ENCODE measurements at places on chromosomes 2 and 18.

- no peak for DNase-seq
These were observed 36.3 kb downstream of the PREPL start for GRCh38 chr2:44324971-44325426.

DNA sequence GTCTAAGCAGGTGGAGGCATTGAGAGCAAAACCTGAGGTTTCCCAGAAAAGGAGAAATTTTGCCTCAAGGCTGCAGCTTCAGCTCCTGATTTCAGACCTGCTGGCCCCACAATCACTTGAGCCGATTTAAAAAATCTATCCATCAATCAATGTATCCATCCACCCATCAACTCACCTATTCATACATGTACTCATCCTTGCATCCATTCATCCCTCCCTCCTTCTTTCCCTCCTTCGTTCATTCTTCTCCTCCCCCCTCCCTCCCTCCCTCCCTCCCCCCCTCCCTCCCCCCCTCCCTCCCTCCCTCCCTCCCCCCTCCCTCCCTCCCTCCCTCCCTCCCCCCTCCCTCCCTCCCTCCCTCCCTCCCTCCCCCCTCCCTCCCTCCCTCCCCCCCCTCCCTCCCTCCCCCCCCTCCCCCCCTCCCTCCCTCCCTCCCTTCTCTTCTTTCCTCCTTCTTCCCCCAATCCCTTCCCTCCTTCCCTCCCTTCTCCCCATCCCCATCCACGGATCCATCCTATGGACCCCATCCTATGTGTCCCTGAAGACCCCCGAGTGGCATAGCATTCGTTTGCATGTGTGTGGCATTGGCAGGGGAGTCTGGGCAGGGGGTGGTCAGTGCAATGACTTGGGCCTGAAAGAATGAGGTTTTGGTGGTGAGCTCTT lies 6.1 kb upstream of the PXDN start:
- no peak for DNase-seq

GRCh38 chr18:23894661-23895175 lies 119.8 kb upstream of the TTC39C start:
- no peak for DNase-seq

- DNase-seq, result no peak
These were observed 57.5 kb downstream of the UBE2E3 start for GRCh38 chr2:181037922-181038321.

DNA sequence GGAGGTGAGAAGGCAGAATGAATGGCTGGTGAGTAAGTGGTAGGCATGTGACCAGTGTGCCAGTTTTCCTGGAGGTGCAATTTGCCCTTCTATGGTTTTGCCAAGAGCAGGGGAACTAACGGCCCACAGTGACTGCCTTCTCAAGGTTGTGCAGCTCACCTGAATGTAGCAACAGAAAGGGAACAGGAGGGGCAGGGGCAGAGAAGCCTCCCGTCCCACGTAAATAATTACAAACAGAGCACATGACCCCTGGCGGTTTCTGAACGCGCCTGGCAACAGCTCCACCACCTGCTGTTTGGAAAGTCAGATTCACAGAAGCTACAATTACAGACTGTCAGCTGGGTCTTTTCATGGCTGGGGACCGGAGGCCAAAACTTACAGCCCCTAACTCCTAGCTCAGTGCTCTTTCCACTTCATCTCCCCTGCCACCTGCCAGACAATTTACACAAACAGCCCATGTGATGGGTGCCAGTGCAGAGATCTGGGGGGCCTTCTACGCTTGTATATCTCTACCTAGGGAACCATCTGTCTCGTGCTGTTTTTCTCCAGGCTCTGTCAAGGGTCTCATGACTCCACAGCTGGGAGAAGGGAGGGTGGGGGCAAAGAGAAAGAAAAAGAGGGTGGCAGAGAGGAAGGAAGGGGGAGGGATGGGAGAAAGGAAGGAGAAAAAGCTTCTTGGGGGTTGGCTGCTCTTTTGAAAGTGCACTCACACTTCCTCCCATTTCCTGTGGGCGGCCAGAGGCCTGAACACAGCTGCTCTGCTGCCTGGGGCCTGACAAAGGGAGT lies 69.6 kb downstream of the POLR1A start:
- DNase-seq, result peak; percentile 92

DNA sequence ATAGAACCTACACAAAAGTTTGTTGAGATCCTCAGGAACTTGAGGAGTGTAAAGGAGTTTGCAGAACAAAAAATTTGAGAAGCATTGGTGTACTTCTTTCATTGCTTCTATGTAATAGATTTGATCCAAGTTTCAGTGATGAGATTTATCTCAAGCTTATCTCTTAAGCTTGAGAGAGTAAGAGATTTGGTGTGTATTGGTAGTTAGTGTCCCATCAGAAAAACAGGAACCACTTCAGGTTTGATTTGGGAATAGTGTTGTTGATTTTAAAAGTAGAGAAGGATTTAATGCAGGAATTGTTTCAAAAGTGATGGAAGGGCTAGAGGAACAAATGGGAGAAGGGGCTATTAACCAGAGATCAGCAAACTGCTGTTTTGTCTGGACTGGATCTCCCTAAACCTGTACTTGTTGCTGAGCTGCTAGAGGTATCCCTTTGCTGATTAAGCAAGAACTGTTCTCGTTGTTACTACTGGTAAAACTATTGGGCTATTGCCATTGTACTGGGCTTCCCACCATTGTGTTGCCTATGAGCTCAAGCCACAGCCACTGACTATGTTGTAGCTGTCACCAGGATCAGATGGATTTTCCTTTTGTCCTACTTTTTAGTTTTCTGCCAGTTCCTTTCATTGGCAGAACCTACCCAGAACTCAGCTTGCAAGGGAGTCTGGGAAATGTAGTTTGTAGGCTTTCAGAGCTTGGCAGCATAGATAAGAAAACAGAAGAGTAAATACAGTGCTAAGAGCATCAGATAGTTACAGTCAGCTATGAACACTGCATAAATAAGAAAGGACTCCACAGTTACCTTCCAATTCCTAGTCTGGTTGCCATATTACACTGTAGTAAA lies 39.3 kb downstream of the RAB10 start:
- no peak for DNase-seq

DNA sequence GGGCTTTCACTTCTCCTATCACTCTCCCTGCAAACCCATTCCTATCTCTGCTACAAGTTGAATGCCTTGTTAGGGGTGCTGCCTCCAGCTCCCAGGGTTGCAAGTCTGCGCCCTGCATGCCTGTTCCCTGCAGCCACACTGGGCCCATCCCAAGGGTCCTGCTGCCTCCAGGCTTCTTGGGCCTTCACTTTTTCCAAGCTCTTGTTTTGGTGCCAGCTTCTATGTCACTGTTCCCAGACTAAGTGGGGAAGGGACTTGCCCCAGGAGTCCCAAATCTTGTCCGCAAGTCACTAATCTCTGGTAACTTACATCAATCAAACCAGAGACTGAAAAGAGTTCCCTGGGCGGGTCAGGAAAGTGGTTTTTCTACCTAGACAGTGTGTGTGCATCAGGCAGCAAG lies 65.4 kb downstream of the ZCCHC2 start:
- no peak for DNase-seq

DNA sequence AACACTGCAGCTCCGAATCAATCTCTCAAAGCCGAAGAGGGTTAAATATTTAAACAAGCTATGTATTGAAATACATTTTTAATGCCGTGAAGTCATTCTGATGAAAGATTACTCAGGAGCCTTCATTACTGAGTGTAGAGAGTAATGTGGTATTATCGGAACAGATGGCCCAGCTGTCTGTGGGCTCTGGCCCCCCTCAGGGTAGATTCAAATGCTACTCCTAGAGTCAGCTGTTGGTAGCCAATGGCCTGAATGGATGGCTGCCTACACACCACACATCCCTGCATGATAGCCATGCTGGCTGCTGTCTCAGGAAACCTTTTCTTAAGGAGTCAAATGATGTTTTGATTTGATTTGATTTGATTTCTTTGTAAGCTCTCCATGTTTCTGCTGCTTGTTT lies 732.3 kb upstream of the CELF4 start:
- DNase-seq, result no peak

DNA sequence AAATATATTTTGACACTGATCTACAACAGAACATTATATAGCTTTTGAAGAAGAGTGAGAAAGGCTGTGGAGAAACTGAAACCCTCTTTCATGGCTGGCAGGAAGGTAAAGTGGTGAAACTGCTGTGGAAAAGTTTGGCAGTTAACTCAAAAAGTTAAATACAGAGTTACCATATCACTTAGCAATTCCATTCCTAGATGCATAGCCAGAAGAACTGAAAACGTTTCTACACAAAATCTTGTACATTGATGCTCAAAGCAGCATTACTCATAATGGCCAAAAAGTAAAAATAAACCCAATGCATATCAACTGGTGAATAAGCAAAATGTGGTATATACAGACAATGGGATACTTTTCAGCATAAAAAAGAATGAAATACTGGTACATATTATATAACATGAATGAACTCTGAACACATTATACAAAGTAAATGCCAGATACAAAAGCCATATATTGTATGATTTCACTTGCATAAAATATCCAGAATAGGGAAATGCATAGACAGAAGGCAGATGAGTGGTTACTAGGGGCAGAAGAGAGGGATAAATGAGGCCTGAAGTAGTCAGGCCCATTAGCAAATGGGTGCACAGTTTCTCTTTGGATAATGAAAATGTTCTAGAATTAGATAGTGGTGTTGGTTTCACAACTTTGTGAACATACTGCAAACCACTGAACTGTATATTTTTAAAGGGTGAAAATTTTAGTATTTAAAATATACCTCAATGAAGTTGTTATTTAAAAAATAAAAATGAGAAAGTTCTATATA lies 114.3 kb downstream of the DYM start:
- DNase-seq, result no peak

DNA sequence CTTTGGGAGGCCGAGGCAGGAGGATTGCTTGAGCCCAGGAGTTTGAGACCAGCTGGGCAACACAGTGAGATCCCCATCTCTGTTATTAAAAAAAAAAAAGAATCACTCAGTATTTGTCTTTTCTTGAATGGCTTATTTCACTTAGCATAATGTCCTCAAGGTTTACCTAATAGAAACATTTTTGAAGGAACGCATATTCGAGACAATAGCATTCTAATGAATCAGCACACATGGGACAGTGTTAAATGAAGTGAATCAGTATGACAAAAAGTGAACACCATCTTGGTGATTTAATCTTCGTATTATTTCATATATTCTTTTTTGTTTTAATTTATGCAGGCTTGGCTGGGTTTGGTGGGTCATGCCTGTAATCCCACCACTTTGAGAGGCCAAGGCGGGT lies 44.7 kb downstream of the WIPF1 start:
- DNase-seq, result no peak

- DNase-seq, result peak; percentile 67
These were observed 780 bp downstream of the HTRA2 start for GRCh38 chr2:74530239-74531187.

- no peak for DNase-seq
These were observed 222.5 kb upstream of the SESTD1 start for GRCh38 chr2:179487010-179487731.

- no peak for DNase-seq
These were observed 23.3 kb upstream of the CREB1 start for GRCh38 chr2:207506426-207506825.

DNA sequence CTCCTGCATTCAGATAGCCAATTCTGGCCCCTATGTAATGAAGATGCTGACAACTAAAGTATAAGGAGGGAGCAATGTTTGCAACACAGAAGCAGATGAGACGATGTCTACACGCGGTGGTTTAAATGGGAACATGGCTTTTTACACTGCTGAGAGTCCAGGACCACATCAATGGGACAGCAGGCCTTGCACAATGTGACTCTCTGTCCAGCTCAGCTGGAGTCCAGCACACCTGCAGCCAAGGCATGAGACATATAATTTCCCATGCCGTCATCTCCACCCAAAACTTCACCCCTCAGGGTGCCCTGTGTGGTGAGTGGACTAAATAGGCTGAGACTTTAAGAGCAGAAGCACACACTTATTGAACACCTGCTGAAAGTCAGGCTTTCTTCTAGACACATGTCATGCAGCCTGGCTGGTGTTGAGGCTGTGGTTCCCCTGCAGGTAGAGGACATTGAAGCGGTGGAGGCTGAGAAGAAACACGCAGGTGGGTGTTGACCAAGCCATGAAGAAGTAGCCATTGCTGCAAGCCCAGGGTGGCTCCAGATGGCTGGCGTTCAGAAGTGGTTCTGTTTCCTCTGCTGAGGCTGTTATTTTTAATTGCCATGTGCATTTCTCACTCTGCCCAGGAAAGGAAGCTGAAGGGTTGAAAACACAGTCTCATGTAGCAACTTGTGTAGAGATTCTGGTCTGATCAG lies 345.6 kb downstream of the MYCN start:
- no peak for DNase-seq

- DNase-seq, result no peak
These were observed 175.7 kb downstream of the ETAA1 start for GRCh38 chr2:67572721-67573435.

- no peak for DNase-seq
These were observed 116.0 kb downstream of the ALPK2 start for GRCh38 chr18:58512648-58513588.

GRCh38 chr2:237700512-237701032 lies 73.2 kb downstream of the LRRFIP1 start:
- peak; percentile 88 for DNase-seq

DNA sequence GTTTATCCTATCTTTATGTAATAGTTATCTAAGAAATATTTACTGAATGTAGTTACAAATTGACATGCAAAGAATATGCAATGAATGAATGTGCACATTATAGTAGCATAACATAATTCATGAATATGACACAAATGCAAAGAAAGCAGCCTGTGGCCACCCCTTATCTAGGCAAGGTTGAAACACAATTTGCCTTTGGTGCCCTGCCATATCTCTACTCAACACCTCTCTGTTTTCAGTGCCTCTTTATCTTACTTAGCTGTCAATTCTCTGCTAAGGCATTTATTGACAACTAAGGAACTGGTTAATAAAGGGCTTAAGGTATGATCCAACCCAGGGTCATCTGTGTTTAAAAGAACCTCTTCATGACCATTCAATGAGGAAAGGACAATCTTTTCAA lies 18.9 kb downstream of the REV1 start:
- no peak for DNase-seq

DNA sequence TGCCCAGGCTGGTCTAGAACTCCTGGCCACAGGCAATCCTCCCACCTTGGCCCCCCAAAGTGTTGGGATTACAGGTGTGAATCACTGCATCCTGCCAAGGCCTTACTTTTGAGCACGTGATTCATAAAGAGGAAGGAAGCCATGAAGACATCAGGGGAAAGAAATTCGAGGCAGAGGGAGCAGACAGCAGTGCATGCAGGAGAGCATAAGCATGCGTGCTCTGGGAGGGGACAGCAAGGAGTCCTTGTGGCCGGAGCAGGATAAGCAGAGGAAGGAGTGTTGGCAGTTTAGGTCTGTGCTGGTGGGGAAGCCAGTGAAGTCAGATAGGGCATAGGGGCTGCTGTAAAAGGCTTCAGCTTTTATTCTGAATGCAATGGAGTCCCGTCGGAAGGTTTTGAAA lies 400.5 kb upstream of the RAB12 start:
- DNase-seq, result no peak

- DNase-seq, result no peak
These were observed 77.8 kb upstream of the ZNF397 start for GRCh38 chr18:35163014-35163539.

GRCh38 chr2:140199312-140199711 lies 1419.1 kb upstream of the NXPH2 start:
- no peak for DNase-seq

GRCh38 chr2:189426886-189427285 lies 14.4 kb upstream of the WDR75 start:
- no peak for DNase-seq

GRCh38 chr2:233953087-233953801 lies 36.1 kb downstream of the TRPM8 start:
- DNase-seq, result no peak
